ENCODE measurements at places on chromosomes 4 and X.

- no peak for DNase-seq
Observed at GRCh38 chr4:109072595-109072994, 229.9 kb downstream of the COL25A1 start.

GRCh38 chr4:138665851-138666250 lies 349.7 kb upstream of the NOCT start:
- no peak for DNase-seq

DNA sequence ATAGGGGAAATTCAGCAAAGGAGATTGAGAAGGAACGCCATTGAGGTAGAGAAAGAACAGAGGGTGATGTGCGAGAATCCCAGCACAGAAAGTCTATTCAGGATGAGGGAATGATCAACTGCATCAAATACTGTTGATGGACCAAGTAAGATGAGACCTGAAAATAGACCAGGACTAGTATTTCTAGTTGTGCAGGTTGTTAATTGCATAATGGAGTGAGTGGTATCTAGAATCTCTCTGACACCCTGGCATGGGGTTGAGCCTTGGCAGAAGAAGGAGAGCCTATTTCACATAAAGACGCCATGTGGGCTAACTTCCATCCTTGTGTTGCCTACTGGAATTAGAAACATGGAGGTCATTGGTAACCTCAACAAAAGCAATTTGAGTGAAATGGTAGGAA lies 135.6 kb downstream of the TMEM164 start:
- DNase-seq: no peak

GRCh38 chr4:21826071-21826470 lies 122.5 kb downstream of the KCNIP4 start:
- DNase-seq: no peak

- DNase-seq: no peak
Observed at GRCh38 chr4:177214935-177215334, 94.7 kb upstream of the NEIL3 start.

DNA sequence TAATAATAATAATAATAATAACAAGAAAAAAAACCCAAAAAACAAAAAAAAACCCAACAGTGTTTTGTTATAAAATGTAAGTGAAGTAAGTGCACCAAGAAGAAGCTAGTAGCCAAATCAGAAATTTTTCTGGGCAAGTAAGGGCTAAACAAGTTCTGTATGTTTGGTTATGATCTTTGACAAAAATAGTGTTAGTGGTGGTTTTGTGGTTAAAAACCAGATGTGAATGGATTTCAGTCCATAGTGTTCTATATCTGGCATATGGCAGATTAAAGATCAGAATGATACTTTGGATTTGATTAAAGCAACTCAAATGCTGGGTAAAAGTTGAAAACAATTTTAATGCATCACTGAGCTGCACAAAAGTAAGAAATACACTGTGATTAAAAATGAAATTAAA lies 116.5 kb upstream of the NDST4 start:
- DNase-seq: no peak

DNA sequence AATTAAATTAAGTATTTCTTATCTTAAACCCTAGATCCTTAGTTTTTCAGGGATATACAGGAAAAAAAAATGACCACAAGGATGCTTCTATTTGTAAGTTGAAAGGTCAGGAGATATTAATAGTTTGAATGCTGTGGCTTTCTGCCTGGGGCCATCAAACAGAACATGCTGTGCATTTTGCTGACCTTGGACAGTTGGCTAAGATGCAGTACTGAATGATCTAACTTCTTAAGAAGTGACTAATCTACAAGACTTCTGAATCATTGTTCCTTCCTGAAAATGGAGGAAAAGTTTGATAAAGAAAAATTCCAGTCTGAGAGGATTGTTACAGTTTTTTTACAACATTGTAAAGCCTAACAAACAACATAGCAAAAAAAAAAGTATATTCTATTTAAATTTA lies 237.8 kb upstream of the JADE1 start:
- DNase-seq: no peak
